ENCODE measurements at places on chromosomes 11 and 22.

- DNase-seq, result no peak
These were observed 345.0 kb upstream of the CCDC179 start for GRCh38 chr11:23205156-23205871.

DNA sequence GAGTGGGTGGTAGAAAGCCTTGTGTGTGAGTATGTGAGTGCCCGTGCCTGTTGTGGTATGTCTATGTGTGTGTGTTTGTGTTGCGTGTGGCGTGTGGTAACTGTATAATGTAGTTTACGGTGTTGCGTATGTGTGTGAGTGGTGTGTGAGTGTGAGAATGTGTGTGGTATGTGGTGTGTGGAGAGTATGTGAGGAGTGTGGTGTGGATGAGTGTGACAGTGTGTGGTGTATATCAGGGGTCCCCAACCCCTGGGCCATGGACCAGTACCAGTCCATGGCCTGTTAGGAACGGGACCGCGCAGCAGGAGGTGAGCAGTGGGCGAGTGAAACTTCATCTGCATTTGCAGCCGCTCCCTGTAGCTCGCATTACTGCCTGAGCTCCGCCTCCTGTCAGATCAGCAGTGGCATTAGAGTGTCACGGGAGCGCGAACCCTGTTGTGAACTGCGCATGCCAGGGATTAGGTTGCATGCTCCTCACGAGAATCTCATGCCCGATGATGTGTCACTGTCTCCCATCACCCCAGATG, 5.7 kb downstream of the UPK3A start:
- DNase-seq, result no peak

GRCh38 chr11:67539550-67539949, 16.3 kb upstream of the CABP2 start:
- no peak for DNase-seq

DNA sequence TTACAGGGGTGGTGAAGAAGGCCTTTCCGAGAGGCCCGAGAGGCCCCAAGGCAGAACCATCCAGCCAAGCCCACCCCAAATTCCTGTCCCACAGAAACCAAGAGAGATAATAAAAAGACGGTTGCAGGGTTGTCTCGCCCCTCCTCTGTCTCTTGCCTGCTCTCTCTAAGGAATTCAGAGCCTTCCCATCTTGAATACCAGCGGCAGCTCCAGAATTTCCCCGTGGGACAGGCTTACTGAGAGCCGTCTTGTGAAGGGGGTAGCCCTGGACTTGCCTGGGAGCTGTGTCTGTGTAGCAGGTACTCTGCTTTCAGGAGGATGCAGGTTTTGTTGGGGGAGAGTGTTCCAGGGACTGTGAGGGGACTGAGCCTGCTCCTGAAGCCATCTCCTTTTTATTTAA, 9.6 kb upstream of the EIF3D start:
- no peak for DNase-seq

GRCh38 chr11:65499713-65500386, 1.0 kb downstream of the MALAT1 start:
- no peak for DNase-seq

GRCh38 chr11:125561924-125562323, 7.4 kb upstream of the EI24 start:
- no peak for DNase-seq

DNA sequence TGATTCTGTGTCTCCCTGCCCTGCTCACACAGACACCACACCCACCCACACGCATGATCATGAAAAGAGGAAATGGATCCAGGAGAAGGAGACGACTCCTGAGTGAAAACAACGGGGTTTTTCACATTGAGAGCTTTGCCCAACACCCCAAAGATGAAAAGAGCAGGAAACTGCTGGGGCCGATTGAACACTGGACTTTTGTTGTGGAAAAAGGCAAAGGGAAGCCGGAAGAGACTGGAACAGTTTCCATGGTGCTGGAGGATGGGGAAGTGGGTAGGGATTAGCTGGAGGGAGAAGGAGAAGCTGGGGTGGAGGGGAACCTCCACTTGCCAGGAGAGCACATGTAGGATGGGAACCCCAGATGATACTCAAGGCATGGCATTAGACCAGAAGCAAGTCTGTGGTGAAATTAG, 5.2 kb upstream of the SLC43A3 start:
- DNase-seq, result no peak

- no peak for DNase-seq
These were observed 20.3 kb downstream of the MMP20 start for GRCh38 chr11:102604875-102605274.

DNA sequence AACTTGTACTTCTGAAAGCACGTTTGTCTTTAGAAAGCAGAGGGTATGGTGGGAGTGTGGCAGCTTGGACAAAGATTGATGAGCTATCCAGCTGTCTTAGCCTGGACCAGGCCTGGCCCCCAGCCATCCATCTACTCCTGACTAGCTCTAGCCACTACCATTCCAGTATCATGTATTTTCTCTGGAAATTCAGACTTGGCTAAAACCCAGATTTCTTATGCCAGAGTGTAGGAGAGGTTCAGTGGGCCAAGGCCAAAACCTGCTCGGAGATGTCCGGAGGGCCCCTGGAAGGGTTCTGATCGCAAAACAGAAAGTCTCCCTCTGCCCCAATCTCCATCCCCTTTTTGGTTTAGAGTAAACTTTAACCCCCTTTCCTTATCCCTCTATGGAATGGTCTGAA, 24.8 kb upstream of the MTCH2 start:
- DNase-seq, result no peak

DNA sequence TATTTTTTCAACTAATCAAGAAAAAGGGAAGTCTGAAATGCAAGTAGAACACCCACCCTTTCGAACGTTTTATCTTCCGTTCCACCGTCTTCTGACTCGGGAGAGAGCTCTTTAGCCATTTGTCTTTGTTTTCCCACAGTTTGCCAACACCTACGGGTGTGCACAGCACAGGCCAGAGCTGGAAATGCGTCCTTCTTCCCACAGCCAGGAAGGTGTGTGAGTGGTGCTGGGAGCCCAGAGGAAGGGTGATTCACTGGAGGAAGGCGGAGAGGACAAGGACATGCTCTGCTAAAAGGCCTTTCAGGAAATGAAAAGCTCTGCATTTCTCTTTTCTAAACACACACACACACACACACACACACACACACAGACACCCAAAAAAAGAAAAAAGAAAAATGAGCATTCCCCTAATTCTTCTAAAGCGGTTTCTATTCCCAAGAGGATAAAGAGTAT, 18.5 kb downstream of the ENDOD1 start:
- DNase-seq, result no peak

DNA sequence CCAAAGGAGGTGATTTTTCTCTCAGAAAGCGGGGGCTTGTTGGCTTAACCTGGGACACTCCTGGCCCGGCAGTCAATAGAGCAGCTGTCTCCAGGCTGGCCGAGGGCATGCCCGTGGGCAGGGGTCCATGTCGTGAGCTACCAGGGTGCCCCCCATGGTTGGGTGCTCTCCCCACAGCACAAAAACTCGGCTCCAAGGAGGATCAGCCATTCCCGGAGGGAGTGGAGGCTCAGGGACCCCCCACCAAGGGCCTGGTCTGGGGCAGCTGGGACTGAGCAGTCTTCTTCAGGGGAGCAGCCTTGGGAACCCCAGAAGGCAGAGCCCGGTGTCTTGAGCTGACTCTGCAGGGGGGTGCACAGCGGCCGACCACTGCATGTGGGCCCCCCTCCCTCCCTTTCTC, 20.8 kb upstream of the TH start:
- no peak for DNase-seq

GRCh38 chr11:121452609-121453150, at the start of gene SORL1-AS1:
SORL1-AS1 (minus strand) TSS chr11:121452967.
- peak; percentile 65 for DNase-seq

- no peak for DNase-seq
These were observed 6.2 kb upstream of the IFTAP start for GRCh38 chr11:36588099-36588498.

DNA sequence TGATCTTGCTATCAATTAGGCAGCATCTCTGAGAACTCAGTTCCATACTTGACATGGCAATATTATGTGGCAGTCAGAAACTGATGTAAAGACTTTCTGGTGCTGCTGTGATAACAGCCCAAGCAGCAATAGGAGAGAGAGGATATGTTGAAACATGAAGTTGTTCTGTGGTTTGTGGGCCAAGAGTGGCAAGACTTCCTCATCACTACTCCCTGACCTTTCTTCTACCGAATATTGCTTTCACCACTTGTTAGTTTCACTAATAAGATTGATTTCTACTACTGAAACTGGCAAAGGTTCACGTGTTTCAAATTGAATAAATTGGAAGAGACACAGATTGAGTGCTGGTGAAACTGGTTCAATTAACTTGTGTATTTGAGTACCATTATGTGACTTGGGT, 852.6 kb upstream of the RAG2 start:
- no peak for DNase-seq

DNA sequence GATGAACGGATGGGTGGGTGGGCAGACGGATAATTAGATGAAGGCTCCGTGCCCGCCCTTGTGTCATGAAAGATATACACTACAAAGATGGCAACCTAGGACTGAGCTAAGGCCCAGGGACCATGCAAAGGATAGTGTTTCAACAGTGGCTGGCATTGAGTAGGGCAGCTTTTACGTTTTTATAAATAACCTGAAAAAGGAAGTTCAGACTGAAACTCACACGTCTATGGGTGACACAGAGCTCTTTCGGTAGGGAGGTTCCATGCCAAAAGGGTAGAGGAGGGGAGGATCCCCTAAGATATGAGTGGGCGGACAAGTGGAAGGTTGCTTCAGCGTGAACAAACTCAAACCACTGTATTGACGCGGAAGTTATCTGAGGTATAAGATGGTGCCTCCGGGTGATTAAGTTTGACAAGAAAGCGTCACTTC, 90.5 kb downstream of the UBASH3B start:
- DNase-seq, result peak; percentile 47

GRCh38 chr22:45336971-45337431, 27.3 kb downstream of the FAM118A start:
- DNase-seq, result no peak

- DNase-seq, result no peak
These were observed 460.0 kb downstream of the BUD13 start for GRCh38 chr11:116312570-116313391.
